ENCODE measurements at places on chromosomes 11 and 22. TPM values are rescaled to one million over a fixed set of nuclear protein-coding genes. Genes with fewer than 3 reads are reported as not detected.

Gene C22orf42
- polyA plus RNA-seq: not detected

Gene GRAMD4
- 8.0 TPM for polyA plus RNA-seq

- DNase-seq: no peak
Observed at GRCh38 chr11:114082415-114082748, 22.9 kb downstream of the ZBTB16 start.

GRCh38 chr11:44585421-44585820, 20.0 kb downstream of the CD82 start:
- no peak for DNase-seq

Gene TSSK2
- 0.05 TPM for polyA plus RNA-seq

DNA sequence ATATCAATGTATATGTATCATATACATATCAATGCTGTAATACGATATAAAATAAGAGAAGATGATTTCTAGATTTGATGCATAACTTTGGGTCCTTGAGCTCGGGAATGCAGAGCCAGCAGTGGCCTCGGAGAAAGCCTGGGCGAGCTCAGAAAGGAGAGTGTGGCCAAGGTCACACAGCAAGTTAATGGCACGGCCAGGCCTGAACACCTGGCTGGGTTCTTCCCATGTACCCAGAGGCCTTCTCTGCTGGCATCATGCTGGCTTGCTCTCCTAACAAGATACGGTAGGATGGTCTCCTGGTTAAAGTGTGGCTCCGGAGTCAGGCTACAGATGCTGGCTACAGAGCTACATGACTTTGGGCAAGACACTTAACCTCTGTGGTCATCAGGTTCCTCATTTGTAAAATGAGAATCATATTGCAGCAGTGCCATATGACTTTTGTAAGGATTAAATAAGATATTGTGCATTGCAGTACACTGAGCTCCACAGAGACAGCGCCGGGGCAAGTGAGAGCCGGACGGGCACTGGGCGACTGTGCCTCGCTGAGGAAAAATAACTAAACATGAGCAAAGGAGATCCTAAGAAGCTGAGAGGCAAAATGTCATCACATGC, 29.9 kb downstream of the TPST2 start:
- DNase-seq: no peak

Gene RELT
- polyA plus RNA-seq: 0.38 TPM

Gene ANKK1
- not detected for polyA plus RNA-seq

DNA sequence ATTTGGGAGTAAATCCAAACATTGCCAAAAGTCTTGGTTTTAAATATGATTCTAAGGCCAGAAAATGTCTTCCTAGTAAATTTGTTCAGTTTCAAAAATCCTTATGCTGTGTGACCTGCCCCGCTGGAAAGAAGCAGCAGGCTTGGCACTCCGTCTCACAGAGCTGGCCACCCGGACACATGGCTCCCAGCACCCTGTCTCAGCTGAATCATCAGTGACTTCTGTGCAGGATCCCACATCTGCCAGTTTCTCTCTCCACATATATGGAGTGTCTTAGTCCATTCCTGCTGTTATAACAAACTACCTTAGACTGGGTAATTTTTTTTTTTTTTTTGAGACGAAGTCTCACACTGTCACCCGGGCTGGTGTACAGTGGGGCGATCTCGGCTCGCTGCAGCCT, 356.7 kb downstream of the TBC1D22A start:
- no peak for DNase-seq

DNA sequence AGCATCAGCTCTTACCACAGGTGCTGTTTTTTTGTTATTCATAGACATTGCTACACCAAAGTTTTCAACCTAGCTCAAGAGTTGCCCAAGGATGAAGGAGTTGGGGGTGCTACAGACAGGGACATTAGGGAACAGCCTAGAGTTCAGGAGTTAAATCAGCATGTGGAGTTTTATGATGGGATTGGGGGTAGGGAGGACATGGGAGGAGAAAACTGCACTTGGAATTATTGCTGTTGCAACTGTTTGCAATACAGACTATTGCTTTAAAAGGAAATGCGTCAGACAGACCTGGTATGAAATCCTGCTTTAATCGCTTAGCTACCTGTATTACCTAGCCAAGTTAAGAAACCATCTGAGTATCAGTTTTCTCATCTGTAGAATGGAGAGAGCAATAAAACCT, 6.3 kb downstream of the TMA7B start:
- no peak for DNase-seq

DNA sequence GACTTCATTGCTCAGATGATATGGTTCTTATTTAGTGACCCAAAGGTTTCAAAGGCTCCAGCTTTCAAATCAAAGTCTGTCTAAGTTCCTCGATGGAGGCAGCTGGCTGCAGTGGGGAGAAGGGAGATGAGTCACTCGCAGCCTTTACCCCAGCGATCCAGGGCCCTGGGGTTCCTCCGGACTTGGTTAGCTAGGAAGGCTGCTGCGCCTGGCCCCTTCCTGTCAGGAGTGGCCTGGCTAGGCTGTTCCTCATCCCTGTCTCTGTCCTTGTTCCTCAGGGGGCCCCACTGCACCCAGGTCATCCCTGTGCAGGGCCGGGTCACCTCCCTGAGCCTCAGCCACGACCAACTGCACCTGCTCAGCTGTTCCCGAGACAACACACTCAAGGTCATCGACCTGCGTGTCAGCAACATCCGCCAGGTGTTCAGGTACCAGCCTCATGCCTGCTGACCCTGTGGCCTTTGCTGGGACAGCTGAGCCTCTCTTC, 13.9 kb downstream of the ATG16L2 start:
- DNase-seq: peak; percentile 29

- no peak for DNase-seq
Observed at GRCh38 chr11:107247167-107247861, 210.3 kb downstream of the CWF19L2 start.

DNA sequence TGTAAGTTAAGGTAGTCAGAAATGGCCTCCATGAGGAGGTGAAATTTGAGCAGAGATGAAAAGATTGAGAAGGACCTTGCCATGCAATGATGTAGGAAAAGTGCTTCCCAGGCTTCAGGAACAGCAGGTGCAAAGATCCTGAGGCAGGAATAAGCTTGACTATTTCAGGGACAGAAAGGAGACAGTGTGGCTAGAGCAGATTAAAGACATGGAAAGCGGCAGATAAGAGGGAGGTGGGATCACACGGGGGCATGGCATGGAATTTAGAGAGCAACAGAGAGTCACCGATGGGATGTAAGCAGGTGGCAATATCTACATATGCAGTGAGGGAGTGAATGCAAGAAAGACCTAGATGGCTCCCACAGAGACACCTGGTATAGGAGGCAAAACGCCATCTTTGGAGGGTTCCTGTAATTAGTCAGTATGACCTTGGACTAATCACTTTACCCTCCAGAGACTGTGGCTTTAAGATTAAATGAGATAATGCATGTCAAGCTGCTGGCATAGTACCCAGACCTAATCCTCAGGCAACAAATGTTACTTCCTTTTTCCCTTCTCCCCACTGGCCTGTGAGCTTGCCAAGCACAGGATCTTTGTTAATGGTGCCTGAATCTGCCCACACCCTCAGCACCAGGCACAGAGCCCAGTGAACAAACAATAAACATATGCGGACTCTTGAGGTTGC, 24.6 kb upstream of the ACER3 start:
- DNase-seq: no peak

Gene ZBTB16
- polyA plus RNA-seq: 20.0 TPM

GRCh38 chr11:17734986-17735817, 621 bp downstream of the KCNC1 start:
- peak; percentile 64 for DNase-seq

- DNase-seq: no peak
Observed at GRCh38 chr11:16609769-16610168, 128.7 kb upstream of the C11orf58 start.

Gene KRTAP5-2
- not detected for polyA plus RNA-seq

Gene C11orf86
- polyA plus RNA-seq: not detected

GRCh38 chr11:93080146-93080759, 110.8 kb downstream of the MTNR1B start:
- no peak for DNase-seq

Gene FAM181B
- polyA plus RNA-seq: 1.2 TPM

GRCh38 chr22:31893460-31893859, 50.9 kb upstream of the YWHAH start:
- no peak for DNase-seq

- no peak for DNase-seq
Observed at GRCh38 chr11:19723572-19724342, 11.1 kb downstream of the NAV2 start.

Gene YPEL4
- 15.3 TPM for polyA plus RNA-seq

DNA sequence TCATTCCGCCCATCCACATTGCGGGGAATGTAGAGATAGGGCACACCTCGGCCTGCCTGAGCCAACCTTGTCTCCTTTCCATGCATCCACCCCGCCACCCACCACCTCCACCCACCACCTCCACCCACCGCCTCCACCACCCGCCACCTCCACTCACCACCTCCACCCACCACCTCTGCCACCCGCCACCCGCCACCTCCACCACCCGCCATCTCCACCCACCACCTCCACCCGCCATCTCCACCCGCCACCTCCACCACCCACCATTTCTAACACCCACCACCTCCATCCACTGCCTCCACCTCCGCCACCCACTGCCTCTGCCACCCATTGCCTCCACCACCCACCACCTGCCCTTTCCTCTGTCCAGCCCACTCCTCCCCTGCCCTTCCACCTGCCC, 78.4 kb downstream of the IGLL1 start:
- no peak for DNase-seq

Gene P2RY6
- 0.79 TPM for polyA plus RNA-seq

Data from ovary (tissue), 10 donors.